ENCODE measurements at places on chromosomes 12 and 14.

DNA sequence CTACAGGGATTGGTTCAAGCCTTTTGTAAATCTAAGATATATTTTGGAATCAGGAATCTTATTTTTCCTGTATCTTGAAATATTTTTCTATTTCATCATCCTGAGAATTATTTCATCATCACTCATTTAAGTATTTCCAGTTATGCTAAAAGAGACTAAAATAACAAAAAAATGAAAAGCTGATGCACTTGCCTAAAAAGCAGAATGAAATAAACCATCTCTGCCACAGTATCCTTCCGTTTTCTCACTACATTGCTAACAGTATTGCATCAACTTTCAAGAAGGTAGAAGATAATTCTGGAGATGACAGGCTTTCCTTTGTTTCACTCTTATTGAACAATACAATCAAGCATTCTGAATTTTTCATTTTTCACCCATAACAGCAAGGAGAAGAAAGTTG is 31.1 kb upstream of the EIF5 start:
- DNase-seq, result no peak

DNA sequence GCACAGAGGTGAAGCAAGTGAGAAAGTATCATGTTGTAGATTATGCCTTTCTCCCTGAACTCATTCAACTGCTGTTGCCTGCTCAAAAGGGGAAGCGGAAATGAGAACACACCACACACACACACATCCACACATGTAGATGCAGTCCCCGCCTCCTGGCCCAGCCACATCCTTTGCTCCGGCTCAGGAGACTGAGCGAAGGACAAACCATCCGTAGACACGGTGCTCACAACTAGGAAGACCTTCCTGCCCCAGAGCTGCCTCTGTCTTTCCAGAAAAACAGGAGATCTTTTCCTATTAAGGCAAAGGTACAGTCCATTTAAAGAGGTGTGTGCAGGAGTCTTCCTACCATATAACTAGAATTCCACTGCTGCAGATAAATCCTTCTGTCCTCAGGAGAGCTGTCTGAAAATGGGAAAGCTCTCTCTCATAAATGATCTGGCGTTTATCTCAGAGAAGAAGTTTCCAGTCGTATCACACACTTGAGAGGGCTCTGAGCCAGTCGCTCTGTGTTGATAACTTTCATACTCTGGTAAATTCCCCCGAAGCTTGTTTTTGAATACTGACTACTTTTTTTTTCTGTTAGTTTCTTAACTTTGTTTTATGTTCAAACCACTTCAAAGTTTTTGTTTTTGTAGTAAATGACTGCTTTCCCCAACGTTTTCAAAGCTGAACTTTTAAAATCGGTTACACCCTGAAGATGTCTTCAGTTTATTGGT is at the start of gene TESPA1:
TESPA1 (minus strand) TSS at position 105 of the 719 bp plus-strand sequence. CDS start 10,200 bp downstream, outside the sequence.
- DNase-seq, result peak; percentile 69

- DNase-seq, result no peak
These were observed 91.8 kb downstream of the SLC38A1 start for GRCh38 chr12:46177025-46177424.

DNA sequence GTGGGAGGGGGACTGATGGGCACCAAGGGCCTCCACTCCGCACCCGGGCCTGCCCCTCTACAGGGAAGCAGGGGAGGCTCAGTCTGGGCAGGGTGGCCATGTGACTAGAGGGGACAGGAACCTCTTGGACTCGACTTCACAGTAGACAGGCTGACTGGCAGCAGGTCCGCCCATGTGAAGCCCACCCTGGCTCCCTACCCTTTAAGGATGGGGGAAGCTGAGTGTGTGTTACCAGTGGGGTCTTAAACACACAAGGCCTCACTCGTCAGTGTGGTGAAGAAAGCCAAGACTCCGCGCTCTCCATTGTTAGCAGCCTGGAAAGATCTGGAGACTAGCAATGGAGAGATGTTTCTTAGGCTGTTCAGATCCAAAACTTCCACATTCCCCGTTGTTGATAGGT is 52.4 kb downstream of the ANAPC7 start:
- no peak for DNase-seq

DNA sequence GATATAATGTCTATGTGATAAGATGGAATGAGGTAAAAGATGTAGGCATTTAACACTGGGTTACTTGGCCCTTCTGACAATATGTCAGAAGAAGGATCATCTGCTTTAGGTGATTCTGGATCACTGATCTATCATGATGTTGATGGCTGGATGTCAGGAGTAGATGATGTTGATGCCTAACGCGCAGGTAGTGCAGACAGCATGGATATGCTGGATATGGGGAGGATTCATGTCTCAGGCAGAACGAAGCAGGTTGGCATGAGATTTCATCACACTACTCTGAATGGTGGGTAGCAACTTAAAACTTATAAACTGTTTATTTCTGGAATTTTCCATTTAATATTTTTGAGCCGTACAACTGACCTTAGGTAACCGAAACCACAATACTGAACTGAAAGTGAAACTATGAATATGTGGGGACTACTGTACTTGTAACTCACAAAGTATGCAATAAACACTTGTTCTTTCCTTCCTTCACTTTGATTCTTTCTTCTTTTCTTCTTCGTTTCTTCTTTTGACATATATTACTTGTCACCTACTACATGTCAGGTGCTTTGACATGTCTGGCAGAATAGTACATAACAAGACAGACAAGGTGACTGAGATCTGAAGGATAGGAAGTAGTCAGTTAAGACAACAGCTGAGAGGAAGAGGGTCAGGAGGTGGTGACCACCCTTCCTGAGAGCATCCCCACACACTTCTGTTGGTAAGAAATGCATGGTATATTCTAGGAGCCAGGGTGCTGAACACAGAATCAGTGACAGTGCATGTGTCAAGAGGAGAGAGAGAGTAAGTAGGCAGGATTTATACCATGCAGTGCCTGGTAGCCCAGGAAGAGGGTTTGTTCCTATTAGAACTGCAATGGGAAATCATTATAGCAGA is 238.8 kb downstream of the PPFIA2 start:
- DNase-seq, result no peak

GRCh38 chr12:121713793-121714192 is 1.2 kb downstream of the TMEM120B start:
- no peak for DNase-seq

- DNase-seq, result no peak
These were observed 31.1 kb downstream of the NRDE2 start for GRCh38 chr14:90300611-90301047.

GRCh38 chr14:49909016-49909415 is 16.1 kb downstream of the ARF6 start:
- DNase-seq, result no peak

GRCh38 chr12:48447755-48448154 is 24.6 kb upstream of the ANP32D start:
- no peak for DNase-seq

All from activated CD4-positive, CD25-positive, alpha-beta regulatory T cell treated with anti-CD3 and anti-CD28 coated beads, Interleukin-2, amount 50 U/mL, for 16 hours (primary cell).